ENCODE measurements at places on chromosomes 5 and 9.

GRCh38 chr5:98927242-98927988, 1.4 kb downstream of the CHD1 start:
- DNase-seq: peak; percentile 49

DNA sequence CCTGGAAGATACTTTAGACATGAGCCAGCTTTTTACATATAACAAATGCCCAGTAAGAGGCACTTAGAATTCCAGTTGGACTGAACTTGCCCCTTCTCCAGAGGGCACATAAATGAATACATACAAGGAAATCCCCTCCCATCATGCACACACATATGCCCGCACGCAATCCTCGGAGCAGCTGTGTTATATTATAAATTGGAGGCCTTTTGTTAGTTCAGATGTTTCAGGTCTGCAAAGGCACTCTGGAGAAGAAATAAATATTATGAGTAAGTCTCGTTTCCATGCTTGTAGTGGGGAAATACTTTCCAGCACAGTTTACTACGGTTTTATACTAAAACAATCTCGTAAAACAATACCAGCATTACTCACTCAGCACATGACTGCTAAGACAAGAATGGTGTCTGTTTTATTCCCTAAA, 17.6 kb upstream of the MUSK start:
- DNase-seq: peak; percentile 97

DNA sequence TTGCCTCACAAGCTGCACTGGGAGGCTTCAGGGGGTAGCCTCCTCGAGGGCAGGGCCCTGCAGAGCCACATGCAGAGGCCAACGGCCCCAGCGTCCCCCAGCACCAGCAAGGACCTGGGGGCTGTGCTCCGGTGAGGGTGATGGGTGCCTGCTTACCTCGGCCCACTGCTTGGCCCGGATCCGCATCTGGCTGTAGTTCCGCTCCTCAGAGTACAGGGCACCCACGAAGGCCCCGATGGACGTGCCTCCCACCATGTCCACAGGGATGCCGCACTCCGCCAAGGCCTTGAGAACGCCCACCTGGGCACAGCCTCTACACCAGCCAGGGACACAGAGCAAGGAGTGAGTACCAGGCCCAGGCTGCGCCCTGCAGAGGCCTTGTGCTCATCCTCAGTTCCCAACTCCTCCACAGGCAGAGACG, 8.0 kb upstream of the NSMF start:
- no peak for DNase-seq

GRCh38 chr5:1409381-1410110, 35.7 kb downstream of the SLC6A3 start:
- DNase-seq: no peak

DNA sequence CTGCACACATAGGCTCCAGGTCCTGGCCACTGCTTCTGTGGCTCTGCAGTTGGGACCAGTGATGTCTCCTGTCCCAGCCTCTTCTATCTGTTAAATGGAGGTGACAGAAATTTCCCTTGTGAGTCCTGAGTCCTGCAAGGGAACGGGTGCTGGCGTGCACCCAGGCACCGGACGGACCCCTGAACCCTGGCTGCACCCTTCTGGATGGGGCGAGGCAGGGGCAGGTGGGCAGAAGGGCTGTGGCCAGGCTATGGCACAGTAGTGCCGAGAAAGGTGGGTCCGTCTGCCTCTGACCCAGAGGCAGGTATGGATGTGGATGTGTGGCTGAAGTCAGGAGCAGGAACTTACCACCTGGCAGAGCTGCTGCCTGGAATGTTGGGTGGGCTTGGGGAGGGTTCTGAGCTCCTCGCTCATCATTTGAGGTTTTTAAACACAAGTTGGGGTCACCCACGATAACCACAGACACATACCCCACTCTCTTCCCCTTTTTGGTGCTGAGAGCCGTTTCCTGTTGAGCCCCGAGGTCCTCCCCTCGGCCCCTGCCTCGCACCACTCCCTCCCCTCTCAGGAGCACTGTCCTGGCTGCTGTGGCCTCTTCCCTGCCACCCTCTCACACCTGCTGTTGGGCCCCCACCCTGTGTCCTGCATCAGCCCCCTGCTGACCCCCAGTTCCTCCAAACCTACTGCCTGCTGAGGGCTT, 82.0 kb downstream of the COL5A1 start:
- no peak for DNase-seq

- DNase-seq: no peak
Measured at GRCh38 chr5:178306430-178307225, 74.0 kb upstream of the PHYKPL start.

- DNase-seq: no peak
Measured at GRCh38 chr9:2473681-2474080, 147.9 kb upstream of the VLDLR start.

DNA sequence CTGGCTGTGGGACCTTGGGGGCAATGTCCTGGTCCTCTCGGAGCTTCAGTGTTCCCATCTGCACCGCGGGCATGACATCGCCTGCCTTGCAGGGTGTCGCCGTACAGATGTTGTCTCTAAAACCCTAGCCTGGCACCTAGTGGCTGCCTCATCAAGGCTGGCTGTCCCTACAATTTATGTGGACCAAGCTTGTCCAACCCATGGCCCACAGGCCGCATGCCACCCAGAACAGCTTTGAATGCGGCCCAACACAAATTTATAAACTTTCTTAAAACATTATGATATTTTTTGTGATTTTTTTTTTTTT, 18.3 kb upstream of the ASS1 start:
- DNase-seq: no peak

- DNase-seq: no peak
Measured at GRCh38 chr9:31554941-31555340, 829.5 kb upstream of the ACO1 start.

DNA sequence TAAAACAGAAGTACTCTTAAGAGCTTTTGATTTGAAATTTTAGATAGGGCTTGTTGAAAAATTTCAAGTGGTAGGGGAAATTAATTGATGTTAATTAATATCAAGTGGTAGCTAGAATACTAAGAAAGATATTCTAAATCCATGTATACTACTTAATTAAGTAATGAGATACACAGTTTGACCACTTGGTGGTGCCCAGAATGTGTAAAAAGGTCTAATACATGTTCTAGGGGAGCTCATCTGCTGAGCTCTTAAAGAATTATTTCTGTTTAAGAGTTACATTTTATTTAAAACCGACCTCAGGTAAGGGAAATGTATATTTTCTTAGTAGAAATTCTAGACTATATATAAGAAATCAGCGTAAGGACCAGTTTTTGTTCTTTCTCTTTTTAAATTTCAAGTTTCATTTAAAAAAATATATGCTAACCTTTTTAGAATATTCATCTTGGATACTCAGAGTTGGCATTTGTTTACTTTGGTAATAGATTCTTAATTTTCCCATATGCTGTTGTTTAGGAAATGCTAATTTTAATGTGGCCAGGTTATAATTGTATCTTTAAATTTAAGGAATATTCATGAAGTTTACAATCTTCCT, 61.5 kb downstream of the LNPEP start:
- peak; percentile 55 for DNase-seq

DNA sequence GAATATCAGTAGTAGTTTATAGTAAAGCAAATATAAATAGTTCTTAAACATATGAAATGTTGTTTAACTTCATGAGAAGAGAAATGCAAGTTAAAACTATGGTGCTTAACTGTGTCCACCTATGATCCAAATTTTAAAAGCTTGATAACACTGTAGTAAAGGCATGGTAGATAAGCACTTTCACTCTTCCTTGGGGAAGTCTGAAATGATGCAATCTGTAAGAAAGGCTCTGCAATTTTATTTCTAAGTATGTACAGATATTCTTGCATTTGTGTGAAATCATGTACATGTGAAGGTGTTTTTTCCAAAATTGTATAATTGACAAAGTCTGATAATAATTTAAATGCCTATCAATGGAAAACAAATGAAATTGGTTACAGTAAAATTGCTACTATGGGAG, 66.9 kb downstream of the SYK start:
- DNase-seq: peak; percentile 14

- no peak for DNase-seq
Measured at GRCh38 chr9:113578279-113578865, 114.8 kb downstream of the RGS3 start.

DNA sequence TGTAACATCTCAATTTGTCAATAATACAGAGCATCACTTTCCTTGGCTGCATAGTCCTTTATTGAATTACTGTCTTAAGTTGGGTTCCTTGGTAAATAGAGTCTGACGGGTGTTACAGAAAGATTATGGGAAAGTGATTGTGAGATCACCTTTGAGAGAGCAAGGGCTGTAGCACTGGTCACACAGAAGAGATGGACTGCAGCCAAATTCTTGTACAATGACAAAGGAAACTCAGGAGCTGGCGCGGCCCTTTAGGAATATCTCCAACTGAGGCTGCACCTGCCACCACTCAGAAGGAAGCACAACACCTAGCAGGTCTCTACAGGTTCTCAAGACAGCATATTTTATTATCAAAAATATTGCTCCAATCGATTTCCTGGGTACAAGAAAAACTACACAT, 350.0 kb upstream of the ISL1 start:
- DNase-seq: no peak

DNA sequence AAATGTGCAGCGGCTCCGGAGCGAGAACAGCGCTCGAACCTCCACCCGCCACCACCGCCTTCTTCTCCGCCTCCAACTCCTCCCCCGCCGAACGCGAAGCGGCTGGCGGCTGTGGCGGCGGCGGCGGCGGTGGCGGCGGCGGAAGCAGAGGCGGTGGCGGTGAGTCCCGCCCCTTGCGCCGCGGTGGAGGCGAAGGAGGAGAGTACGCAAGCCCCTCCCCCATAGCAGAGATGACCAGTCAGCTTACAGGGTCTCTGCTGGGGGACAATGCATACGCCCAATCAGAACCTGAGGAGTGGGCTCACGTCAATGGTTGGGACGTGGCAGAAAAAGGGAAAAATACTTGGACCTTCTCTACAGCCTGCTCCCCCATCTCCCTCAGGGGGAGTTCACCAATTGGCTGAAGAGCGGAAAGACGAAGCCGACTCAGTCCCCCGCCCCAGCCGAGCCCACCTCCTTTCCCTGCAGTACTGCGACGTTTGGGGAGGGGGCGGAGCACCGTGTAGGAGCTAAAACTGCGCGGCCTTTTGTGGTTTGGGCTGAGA, at the start of gene PJA2:
Gene PJA2, minus strand, starts transcription at position 131 of the 545 bp plus-strand sequence. CDS start 26,541 bp downstream, outside the sequence.
- DNase-seq: peak; percentile 100

GRCh38 chr5:62330302-62330701, 24.3 kb downstream of the KIF2A start:
- no peak for DNase-seq

Data from fibroblast of skin of abdomen (primary cell).